ENCODE measurements at places on chromosomes 3 and 15. TPM values are rescaled to one million over a fixed set of nuclear protein-coding genes. Genes with fewer than 3 reads are reported as not detected.

Gene TTLL13
- not detected for total RNA-seq

Gene LTF
- 1.4 TPM for total RNA-seq

Gene ECE2
- not detected for total RNA-seq

Gene TEX55
- total RNA-seq, result not detected

Gene SH2D7
- not detected for total RNA-seq

- H3K27ac ChIP-seq, result no peak overlapping the region
- H3K4me3 ChIP-seq, result no peak overlapping the region
- peaks cover 3% of the 10 kb centered on the region for H3K4me1 ChIP-seq
- no peak for DNase-seq
Measured at GRCh38 chr3:124358156-124358555, 366.2 kb upstream of the ROPN1 start.

DNA sequence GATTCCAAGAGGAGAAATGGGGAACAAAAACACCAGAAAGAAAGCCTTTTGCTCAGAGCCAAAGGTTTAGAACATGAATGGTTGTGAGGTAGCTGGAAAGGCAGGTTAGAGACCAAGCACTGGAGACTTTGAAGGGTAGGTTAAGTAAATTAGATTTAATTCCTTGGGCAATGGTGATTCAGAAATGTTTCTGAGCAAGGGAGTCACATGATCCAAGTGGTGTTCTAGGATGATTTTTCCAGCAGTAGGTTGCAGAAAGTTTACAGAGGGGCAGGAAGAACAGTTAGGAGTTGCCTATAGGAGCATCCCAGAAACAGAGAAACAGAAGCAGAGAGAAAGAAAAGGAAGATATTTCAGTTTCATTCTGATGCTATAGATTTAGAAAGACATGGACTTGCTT is 139.8 kb downstream of the WDR76 start:
- no peak overlapping the region for H3K4me3 ChIP-seq
- no peaks in the 10 kb centered on the region for H3K36me3 ChIP-seq
- no peaks in the 10 kb centered on the region for H3K27me3 ChIP-seq
- no peak for DNase-seq
- H3K27ac ChIP-seq, result no peak overlapping the region

GRCh38 chr3:177426878-177427495 is 229.7 kb upstream of the TBL1XR1 start:
- no peak for DNase-seq
- H3K4me3 ChIP-seq, result no peak overlapping the region
- H3K36me3 ChIP-seq, result no peaks in the 10 kb centered on the region
- H3K27ac ChIP-seq, result no peak overlapping the region

DNA sequence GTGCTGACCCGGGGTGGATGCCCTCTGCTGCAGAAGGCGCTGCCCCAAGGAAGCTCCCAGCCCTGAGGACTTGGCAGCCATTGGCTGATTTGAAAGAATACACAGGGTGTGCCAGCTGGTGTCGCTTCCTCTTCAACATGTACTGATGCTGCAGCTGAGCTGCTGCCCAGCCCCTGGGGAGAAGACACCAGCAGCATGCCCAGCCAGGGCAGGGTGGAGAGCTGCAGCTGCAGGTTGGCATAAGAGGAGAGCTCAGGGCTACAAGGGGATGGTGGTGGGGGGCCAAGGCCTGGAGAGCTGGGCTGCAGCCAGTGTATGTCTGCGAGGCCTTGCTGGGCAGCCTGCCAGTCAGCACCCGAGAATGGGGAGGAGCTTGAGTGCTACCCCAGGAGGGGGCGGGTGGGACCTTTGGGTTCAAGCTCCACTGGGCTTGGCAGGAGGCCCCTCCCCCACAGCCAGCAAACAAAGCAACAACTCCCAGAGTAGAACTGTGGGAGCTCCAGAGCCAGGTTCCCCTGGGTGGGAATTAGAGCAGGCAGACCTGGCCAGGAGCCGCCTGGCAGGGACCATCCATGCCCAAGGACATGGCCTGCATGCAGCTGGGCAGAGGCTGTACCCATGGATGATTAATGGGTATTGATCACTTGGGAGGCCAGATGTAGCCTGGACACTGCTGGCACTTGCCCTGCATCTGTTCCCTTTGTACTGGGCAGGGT is 9.2 kb upstream of the SEMA4B start:
- H3K27me3 ChIP-seq, result no peaks in the 10 kb centered on the region
- no peak for DNase-seq
- H3K4me3 ChIP-seq, result no peak overlapping the region
- H3K36me3 ChIP-seq, result no peaks in the 10 kb centered on the region
- H3K27ac ChIP-seq, result peak overlapping the region; percentile 56

DNA sequence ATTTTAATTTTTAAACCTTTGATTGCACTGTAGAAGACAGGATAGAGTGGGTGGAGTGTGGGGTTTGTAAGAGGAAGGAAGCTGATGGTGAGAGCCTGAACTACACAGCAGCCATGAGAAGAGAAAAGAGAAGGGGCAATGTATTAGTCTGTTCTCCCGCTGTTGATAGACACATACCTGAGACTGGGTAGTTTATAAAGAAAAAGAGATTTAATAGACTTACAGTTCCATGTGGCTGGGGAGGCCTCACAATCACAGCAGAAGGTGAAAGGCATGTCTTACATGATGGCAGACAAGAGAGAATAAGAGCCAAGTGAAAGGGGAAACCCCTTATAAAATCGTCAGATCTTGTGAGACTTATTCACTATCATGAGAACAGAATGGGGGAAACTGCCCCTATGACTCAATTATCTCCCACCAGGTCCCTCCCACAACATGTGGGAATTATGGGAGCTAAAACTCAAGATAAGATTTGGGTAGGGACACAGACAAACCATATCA is 37.3 kb downstream of the STARD5 start:
- H3K4me1 ChIP-seq, result no peaks in the 10 kb centered on the region
- no peak overlapping the region for H3K4me3 ChIP-seq
- no peaks in the 10 kb centered on the region for H3K27me3 ChIP-seq
- H3K36me3 ChIP-seq, result no peaks in the 10 kb centered on the region
- no peak for DNase-seq
- no peak overlapping the region for H3K27ac ChIP-seq

GRCh38 chr3:52570076-52570475 is 33.7 kb downstream of the UQCC5 start:
- H3K27ac ChIP-seq, result no peak overlapping the region
- H3K4me1 ChIP-seq, result no peaks in the 10 kb centered on the region
- H3K36me3 ChIP-seq, result peaks cover 24% of the 10 kb centered on the region
- H3K27me3 ChIP-seq, result no peaks in the 10 kb centered on the region
- H3K4me3 ChIP-seq, result no peak overlapping the region

GRCh38 chr3:106533093-106533787 is 664.4 kb upstream of the CBLB start:
- no peaks in the 10 kb centered on the region for H3K36me3 ChIP-seq
- H3K4me1 ChIP-seq, result no peaks in the 10 kb centered on the region
- H3K27me3 ChIP-seq, result no peaks in the 10 kb centered on the region
- no peak for DNase-seq
- no peak overlapping the region for H3K4me3 ChIP-seq
- no peak overlapping the region for H3K27ac ChIP-seq

DNA sequence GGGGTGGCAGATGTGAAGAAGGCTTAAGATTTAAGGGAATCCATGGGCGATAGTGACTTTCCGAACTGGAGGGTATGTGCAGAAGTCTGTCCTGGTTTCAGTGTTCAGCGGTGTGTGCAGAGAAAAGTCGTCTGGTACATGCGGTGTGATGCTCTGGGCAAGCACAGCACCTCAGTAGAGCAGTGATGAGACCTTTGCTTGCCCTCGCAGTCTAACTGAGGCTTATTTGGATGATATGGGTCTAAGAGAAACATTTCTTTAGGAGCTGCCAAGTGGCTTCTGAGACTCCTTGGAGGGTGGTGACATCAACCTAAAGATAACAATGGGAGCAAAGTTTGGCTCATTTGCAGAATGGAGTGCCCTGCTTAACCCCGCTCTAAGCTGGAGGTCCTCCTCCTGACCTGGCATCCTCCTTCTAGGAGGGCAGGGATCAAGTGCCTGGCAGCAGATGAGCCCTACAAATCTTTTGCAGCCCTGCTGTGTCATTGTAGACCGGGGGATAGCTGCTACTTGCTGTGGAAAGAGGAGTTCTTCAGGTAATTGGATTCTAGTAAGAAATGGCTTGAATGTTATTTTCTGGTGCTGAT is 228.1 kb upstream of the AZI2 start:
- no peak for DNase-seq
- H3K36me3 ChIP-seq, result no peaks in the 10 kb centered on the region
- H3K4me3 ChIP-seq, result peak overlapping the region; percentile 52
- H3K27ac ChIP-seq, result peak overlapping the region; percentile 78

DNA sequence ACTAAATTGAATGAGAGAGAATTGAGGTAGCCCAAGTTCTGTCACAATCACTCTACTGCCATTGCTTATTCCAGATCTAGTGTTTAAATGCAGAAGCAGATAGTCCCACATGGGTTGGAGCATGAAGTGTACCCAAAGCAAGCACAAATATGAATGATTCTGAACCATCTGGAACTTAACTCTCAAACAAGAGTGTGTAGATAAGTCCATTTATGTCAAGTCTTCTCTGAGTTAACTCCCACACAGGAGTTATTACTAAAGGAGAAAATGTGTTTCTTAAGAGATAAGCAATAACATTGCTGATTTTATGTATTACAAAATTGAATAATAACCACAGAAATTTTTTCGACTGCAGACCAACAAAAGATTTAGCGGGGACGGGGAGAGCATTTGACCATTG is 33.6 kb downstream of the PAQR9 start:
- no peak for DNase-seq
- no peaks in the 10 kb centered on the region for H3K27me3 ChIP-seq
- no peak overlapping the region for H3K27ac ChIP-seq
- H3K4me1 ChIP-seq, result no peaks in the 10 kb centered on the region
- H3K36me3 ChIP-seq, result no peaks in the 10 kb centered on the region

- no peak overlapping the region for H3K27ac ChIP-seq
- no peaks in the 10 kb centered on the region for H3K27me3 ChIP-seq
- no peaks in the 10 kb centered on the region for H3K4me1 ChIP-seq
Measured at GRCh38 chr3:73086071-73086494, 24.6 kb downstream of the EBLN2 start.

GRCh38 chr3:57041674-57042073 is 18.8 kb upstream of the SPATA12 start:
- no peaks in the 10 kb centered on the region for H3K4me1 ChIP-seq
- H3K4me3 ChIP-seq, result no peak overlapping the region

GRCh38 chr3:169103951-169104941 is 559.3 kb downstream of the MECOM start:
- no peak for DNase-seq
- H3K4me3 ChIP-seq, result no peak overlapping the region
- peaks cover 5% of the 10 kb centered on the region for H3K4me1 ChIP-seq
- H3K27ac ChIP-seq, result peak overlapping the region; percentile 49
- no peaks in the 10 kb centered on the region for H3K36me3 ChIP-seq

GRCh38 chr3:4982773-4983738 is 3.8 kb downstream of the BHLHE40 start:
- peak overlapping the region; percentile 99 for H3K27ac ChIP-seq
- no peak for DNase-seq
- no peaks in the 10 kb centered on the region for H3K27me3 ChIP-seq
- peaks cover 53% of the 10 kb centered on the region for H3K4me1 ChIP-seq

DNA sequence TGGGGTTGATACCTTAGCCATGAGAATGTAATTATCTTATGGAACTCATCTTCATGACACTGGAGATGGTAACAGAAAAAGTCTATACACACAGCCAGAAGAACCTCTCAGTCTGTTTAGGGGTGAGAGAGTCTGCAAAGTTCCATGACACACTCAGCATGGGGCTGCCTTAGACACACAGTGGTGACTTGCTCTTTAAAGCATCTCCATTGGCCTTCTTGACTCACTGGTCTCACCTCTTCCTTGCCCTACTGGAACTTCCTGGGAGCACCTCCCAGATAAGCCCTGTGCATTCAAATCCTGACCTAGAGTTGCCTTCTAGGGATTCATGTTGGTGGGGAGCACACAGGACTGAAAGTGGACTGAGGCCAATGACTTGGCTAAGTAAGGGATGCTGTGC is 9.3 kb downstream of the MAGI1 start:
- H3K27me3 ChIP-seq, result no peaks in the 10 kb centered on the region
- no peaks in the 10 kb centered on the region for H3K36me3 ChIP-seq
- H3K4me3 ChIP-seq, result no peak overlapping the region
- H3K27ac ChIP-seq, result no peak overlapping the region
- no peak for DNase-seq
